ENCODE measurements at places on chromosomes 4 and X.

DNA sequence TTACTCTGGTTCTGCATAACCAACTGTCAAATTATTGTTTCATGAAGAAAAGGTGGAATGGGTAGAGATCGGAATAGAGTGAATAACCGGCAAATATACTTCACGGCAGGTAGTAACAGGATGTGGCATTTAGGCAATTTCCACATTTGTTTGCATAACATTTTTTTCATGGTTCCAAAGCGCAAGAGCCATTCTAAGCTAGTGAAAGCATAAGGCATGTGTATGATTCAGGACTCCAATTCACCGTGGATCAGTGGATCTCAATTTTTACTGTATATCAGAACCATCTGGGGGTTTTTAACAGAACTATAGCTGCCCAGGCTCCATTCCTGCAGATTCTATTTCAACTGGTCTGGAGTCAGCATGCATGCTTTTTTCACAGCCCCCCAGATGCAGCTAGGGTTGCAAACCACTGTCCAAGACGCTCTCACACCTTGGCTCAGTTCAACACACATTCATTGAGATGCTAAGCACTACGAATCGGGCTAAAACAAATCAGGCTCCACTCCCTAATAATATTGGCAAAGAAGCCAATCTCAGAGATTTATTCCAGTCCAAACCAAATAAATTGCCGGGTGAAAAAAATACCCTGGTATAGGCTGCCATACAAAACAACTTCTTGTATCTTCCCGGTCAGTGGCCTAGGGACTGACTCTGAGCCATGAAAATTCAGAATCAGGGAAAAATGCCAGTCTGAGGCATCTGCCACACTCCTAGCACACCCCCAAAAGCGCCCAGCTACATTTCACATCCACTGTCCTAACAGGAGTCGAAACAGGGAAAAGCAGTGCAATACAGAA lies 30.0 kb downstream of the AFAP1 start:
- no peak for DNase-seq

DNA sequence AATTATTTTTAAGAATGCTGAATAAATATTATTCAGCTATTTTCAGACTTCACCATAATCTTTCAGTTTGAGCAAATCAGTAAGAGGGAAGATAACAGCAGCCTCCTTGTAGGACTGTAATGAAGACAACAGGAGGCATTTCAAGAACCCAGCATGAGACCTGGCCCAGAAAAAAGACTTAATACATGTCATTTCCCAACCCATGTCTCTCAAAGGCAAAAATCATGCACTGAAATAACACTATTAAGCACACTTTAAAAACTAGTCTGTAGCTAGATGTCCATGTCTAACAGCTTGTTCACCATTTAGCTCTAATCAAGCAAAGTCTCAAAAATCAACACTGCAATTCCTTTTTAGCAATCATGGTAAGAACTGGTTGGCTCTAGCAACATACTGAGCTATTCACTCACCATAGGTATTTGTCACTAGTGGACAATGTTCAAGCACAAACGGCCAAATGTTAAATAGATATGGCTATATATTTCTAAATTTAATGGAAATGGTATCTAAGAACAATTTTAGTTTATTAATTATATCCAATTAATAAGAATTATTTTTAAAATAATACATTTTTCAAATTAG lies 109.9 kb downstream of the WDFY3 start:
- no peak for DNase-seq

DNA sequence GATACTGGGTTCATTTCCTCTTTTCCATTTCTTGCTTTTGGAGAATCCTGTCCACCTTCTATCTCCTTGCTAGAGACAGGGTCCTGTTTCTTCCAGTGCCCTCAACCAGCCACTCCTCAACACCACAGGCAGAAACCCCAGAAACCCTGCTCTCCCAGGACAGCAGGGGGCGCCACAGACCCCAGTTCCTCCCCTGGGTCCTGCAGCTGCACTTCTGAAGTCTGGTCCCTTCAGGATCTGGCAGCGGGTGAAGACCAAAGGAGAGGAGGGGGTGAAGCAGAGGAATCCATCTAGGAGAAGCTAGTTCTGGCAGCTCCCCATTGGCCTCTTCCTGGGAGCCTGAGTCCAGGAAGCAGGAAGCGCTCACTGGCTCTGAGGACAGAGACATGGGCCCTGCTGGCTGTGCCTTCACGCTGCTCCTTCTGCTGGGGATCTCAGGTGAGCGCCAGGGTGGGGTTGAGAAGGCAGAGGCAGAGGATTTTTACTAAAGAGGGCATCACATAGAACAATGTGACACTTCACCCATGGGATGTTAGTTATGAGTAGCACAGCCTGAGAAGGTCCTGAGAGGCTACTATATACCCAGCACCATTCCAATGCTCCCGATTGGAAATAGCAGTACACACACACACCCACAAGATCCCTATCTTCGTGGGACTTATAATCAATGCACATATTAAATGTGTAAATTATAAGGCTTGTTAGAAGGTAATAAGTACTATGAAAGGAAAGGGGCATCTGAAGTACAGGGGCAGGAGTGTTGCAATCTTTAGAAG lies at the start of gene PRSS48:
PRSS48 (plus strand) TSS at position 375 of the 776 bp plus-strand sequence; CDS start at position 387, 12 bp downstream.
- peak; percentile 23 for DNase-seq

GRCh38 chr4:125091101-125091500 lies 223.7 kb upstream of the FAT4 start:
- DNase-seq: no peak

DNA sequence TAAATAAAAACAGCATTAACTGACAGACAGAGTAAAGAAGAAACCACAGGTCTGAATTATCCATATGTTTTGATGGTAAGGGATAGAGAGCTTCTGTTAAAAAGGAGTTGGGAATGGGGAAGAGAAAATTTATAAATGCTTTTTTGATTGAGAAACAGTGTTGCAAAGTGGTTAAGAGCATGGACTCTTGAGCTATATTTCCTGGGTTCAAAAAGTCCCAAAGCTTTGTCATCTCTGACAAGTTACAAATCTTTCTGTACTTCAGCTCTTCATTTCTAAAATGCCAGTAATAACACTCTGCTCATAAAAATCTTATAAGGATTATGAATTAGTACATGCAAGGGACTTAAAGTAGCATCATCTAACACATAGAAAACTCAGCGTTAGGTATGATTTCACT lies 62.2 kb downstream of the N4BP2 start:
- no peak for DNase-seq

DNA sequence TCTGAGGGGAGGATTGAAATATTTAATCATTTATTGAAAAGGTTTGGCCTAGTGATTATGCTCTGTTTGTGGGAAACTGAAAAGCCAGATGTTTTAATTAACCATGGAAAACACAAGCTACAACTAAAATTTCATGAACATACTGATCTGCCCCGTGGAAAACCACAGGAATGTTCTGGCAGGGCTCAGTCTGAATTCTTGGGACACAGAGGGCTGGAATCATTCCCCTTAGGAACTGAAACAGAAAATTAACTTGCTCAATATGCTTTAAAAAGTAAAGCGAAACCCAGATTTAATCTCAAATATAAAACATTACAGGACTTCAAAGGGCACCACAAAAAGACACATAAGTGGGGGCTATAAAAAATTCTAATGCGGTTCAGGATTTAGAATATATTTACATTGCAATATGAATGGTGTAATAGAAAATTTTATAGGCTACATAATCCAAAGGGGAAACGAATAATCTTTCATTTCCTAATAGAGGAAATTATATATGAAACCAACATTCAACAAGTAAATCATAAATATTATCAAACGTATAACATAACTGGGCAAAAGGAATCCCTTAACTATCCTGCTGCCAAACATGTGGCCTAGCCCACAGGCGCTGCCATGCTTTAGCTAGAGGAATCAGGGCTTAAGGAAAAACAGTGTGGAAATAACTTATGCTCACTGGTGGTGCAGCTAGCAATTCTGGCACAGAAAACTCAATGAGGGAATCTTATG lies 70.9 kb downstream of the APBB2 start:
- DNase-seq: no peak

DNA sequence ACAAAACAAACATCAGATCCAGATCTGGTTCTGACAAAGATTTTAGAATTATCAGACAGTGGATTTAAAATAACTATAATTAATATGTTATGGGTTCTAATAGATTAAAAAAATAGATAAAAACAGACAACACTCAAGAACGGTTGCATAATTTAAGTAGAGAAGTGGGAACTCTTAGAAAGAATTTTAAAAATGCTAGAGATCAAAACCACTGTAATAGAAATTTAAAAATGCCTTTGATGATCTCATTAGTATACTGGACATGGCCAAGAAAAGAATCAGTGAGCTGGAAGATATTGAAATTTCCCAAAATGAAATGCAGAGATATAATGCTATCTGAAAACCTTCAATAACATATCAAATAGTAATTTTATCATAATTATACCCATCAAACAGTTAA lies 28.3 kb upstream of the DYNLT3 start:
- no peak for DNase-seq

DNA sequence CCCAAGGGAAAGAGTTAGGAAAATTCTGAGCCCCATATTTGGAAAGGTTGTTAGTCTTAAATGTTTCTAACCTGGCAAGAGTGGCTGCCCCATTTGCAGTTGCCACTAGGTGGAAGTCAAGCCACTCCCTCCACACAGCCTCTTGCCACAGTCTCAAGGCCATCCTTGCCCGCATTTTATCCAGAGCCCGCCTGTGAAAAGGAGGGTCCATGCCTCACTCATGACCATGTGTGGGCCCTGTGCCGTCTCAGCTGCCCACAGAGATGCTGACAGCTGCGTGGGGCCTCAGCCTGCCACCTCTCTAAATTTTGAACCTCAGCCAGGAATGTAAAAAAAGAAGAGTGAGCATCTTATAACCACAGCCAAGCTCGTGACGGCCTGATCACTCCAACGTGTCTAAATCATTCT lies 201.5 kb upstream of the FAM241A start:
- no peak for DNase-seq

DNA sequence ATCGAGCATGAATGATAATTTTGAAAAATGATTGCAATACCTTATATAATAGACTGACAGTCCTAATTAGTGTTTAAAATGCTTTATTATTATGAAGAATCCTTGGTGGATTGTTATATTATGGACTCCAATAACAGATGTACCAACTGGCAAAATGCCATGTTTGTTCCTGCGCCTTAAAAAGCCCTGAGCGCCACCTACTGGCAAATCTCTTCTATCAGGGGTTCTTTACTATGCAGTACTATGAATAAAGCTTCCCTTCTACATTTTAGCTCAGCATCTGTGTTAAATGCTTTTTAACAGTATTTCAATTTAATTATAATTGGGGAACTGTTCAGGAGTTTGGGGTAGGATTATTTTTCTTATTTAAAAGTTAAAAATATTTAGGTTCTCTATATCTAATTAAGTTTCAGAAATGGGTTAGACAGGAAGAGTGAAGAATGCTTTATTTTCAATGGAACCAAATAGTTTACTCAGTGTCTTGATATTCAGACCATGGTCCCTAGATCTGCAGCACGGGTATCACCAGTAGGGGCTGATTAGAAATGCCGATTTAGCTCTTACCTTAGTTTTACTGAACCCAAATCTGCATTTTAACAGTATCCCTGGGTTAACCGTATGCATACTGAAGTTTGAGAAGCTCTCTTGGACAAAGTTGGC lies 20.0 kb downstream of the CFAP97 start:
- peak; percentile 47 for DNase-seq

DNA sequence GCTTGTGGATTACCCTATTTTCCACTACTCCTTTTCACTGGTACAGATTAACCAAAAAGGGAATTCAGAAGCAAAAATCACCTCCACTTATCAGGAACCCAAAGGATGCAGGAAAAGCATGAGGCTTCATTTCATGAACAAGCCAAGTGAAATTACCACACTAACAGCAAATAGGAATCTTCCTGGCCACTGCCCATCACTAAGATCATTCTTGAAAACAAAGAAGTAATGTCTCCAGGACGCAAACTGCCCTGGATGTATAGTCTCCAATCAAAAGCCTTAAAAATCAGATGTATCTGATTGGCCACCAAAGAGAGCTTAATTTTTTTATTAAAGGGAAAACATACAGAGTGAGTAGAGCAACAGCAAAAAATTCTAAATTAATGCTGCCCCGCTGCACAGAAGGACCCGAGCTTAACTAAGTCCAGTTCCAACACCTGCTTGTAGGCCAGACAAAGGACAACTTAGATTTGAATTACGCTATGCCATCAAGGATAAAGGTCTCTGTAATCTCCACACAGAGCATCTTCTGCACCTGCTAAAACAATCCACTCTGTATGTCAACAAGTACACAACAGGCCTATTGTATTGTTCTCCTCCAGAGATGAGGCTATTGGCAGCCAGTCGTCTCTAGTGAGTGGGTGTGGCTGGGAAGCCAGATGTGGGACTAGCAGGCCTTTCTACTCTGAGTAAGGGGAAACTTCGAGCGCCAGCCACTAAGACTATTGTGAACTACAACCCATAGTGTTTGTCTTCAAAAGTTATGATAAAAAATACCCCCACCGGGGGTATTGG lies 12.4 kb downstream of the ZDHHC9 start:
- DNase-seq: no peak

- DNase-seq: no peak
These were observed 19.3 kb downstream of the GUCY1B1 start for GRCh38 chr4:155777971-155778735.

DNA sequence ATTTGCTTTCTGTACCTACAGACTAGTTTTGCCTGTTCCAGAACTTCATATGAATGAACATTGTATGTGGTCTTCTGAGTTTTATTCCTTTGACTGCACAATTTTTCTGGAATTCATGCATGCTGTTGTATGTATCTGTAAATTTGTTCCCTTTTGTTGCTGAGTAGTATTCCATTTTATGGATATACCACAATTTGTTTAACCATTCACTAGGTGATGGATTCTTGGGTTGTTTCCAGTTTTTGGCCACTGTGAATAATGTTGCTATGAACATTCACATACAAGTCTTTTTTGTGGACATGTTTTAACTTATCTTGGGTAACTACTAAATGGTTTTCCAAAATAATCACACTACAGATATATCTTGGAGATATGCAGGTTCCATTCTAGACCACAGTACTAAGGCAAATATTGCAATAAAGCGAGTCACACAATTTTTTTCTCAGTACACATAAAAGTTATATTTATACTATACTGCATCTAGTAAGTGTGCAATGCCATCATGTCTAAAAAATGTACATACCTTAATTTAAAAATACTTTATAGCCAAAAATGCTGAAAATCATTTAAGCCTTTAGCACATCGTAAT lies 58.7 kb downstream of the TSPAN5 start:
- DNase-seq: no peak

GRCh38 chr4:73901031-73901430 lies 31.8 kb downstream of the CXCL1 start:
- no peak for DNase-seq

GRCh38 chr4:134365852-134366251 lies 164.3 kb upstream of the PABPC4L start:
- no peak for DNase-seq

GRCh38 chrX:20974326-20974725 lies 399.9 kb upstream of the CNKSR2 start:
- DNase-seq: no peak

GRCh38 chrX:152637649-152638442 lies at the start of gene GABRQ:
Gene GABRQ (plus strand): TSS chrX:152637895. CDS start chrX:152638203, 308 bp downstream.
- no peak for DNase-seq

GRCh38 chr4:138898282-138898681 lies 117.3 kb upstream of the NOCT start:
- DNase-seq: no peak

DNA sequence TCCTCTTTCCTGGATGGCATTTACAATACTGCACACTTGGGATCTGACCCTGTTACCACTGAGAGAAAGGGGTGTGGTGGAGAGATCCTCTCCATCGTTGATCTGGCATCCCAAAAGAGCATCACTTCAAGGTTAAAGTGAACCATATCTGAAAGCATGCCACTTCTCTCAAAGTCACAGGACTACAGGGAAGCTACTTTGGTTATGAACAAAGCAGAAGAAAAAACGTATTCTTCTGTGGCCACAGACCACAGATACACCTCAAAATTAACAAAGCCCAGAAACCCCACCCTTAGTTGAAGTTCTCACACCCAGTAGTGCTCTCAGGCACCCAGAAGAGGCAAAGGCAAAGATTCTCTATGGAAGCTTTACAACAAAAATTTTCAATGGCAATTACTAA lies 108.3 kb downstream of the JADE1 start:
- no peak for DNase-seq
